ENCODE measurements at places on chromosomes 5 and 9.

GRCh38 chr5:62214701-62215100 lies 91.3 kb upstream of the KIF2A start:
- H3K4me1 ChIP-seq, result no peaks in the 10 kb centered on the region
- H3K27ac ChIP-seq, result no peak overlapping the region
- H3K4me3 ChIP-seq, result no peak overlapping the region
- H3K27me3 ChIP-seq, result no peaks in the 10 kb centered on the region
- H3K36me3 ChIP-seq, result no peaks in the 10 kb centered on the region

DNA sequence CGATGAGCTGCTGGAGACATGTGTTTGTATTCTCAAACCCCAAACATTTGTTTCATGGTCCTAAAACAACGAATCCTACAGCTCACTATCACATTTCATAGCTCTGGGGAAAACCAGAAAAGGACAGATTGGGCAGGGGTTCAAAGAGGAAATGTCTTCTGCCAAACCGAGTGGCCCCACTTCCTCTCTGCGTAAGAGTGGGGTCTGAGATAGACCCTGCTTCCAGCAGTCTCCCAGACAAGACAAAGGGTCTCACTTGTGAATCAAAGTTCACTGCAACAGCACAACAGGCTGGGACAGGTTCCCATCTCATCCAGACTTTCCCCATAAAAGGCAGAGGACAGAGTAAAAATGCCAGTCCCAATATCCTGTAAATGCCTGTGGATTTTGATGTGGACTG lies 276.2 kb upstream of the SLC24A2 start:
- H3K4me1 ChIP-seq, result no peaks in the 10 kb centered on the region
- no peak for DNase-seq
- H3K36me3 ChIP-seq, result no peaks in the 10 kb centered on the region
- no peak overlapping the region for H3K4me3 ChIP-seq
- no peak overlapping the region for H3K27ac ChIP-seq

DNA sequence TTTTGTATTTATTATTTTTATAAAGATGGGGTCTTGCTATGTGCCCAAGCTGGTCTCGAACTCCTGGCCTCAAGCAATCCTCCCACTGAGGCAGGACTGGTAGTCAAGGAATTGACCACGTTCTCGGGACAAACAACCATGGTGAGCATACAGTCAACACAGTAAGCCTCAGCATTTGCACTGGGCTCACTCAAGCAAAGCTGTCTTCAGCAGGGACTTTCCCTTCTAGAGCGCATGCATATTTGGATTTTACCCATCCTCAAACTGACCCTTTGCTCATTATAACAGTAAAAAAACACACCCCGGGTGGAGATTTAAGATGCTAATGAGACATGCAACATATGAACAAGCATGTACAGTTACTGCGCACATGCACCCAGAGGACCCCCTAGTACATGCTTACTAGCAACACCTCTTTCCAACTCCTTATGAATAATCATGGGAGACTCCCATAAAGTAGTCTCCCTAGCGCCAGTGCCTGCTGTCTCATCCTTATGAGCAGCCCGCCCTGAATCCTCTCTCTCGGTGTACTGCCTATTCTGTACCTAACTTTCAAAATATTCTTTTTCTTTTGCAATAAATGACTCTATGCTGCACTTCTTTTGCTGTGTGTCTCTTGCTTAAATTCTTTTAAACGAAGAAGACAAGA lies 41.5 kb downstream of the C5orf22 start:
- no peak for DNase-seq
- no peak overlapping the region for H3K4me3 ChIP-seq
- no peaks in the 10 kb centered on the region for H3K27me3 ChIP-seq

GRCh38 chr5:139014726-139015125 lies 139.6 kb upstream of the LRRTM2 start:
- H3K27ac ChIP-seq, result no peak overlapping the region
- peaks cover 4% of the 10 kb centered on the region for H3K4me1 ChIP-seq
- H3K4me3 ChIP-seq, result no peak overlapping the region
- no peak for DNase-seq

DNA sequence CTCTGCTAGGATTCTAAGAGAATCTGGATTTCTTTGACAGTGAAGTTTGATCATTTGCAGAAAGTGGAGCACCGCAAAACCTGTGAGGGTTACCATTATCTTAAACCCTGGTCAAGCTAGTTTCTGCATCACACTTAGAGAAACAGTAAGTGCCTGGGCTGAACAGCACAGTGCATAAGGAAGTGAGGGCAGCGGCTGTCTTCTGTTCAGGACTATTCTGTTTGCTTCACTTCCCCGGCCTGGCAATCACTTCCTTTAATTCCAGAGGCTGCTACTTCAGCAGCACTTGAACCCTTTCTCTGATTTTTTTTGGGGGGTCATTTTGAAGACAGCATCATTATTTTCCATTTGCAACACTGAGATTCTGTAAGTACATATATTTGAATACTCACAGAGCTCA lies 32.0 kb downstream of the SEMA6A start:
- no peaks in the 10 kb centered on the region for H3K36me3 ChIP-seq
- H3K27me3 ChIP-seq, result no peaks in the 10 kb centered on the region
- DNase-seq, result no peak
- no peak overlapping the region for H3K27ac ChIP-seq
- no peak overlapping the region for H3K4me3 ChIP-seq

DNA sequence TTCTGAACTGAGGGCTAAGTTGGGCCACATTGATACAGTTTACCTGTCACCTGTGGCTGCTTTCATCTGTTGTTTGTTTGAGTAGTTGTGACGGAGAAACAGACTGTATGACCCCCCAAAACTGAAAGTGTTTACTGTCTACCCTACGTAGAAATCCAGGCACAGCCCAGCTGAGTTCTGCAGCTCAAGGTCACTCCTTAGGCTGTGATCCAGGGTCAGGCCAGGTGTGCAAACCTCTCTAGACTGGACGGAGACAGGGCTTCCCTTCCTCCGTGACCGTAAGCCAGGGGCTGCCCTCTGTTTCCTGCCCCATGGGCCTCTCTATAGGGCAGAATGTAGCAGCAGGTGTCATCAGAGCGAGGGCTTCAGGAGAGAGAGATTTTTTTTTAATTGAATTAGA lies 207.9 kb upstream of the OTULINL start:
- no peak overlapping the region for H3K4me3 ChIP-seq
- H3K27me3 ChIP-seq, result no peaks in the 10 kb centered on the region
- DNase-seq, result no peak
- H3K4me1 ChIP-seq, result no peaks in the 10 kb centered on the region

- H3K27ac ChIP-seq, result no peak overlapping the region
- H3K27me3 ChIP-seq, result no peaks in the 10 kb centered on the region
- no peaks in the 10 kb centered on the region for H3K4me1 ChIP-seq
- DNase-seq, result no peak
Measured at GRCh38 chr9:105435453-105435852, 12.4 kb upstream of the FSD1L start.

- H3K27me3 ChIP-seq, result no peaks in the 10 kb centered on the region
- no peaks in the 10 kb centered on the region for H3K36me3 ChIP-seq
- H3K27ac ChIP-seq, result no peak overlapping the region
- DNase-seq, result no peak
Measured at GRCh38 chr9:137876269-137876668, 1.3 kb upstream of the CACNA1B start.

GRCh38 chr9:97958812-97959511 lies 21.0 kb upstream of the HEMGN start:
- H3K4me1 ChIP-seq, result no peaks in the 10 kb centered on the region
- H3K27me3 ChIP-seq, result no peaks in the 10 kb centered on the region
- no peak overlapping the region for H3K4me3 ChIP-seq
- DNase-seq, result no peak
- no peaks in the 10 kb centered on the region for H3K36me3 ChIP-seq

- H3K27ac ChIP-seq, result no peak overlapping the region
- no peaks in the 10 kb centered on the region for H3K36me3 ChIP-seq
- DNase-seq, result no peak
Measured at GRCh38 chr5:177452688-177453638, 6.3 kb downstream of the PRR7 start.

DNA sequence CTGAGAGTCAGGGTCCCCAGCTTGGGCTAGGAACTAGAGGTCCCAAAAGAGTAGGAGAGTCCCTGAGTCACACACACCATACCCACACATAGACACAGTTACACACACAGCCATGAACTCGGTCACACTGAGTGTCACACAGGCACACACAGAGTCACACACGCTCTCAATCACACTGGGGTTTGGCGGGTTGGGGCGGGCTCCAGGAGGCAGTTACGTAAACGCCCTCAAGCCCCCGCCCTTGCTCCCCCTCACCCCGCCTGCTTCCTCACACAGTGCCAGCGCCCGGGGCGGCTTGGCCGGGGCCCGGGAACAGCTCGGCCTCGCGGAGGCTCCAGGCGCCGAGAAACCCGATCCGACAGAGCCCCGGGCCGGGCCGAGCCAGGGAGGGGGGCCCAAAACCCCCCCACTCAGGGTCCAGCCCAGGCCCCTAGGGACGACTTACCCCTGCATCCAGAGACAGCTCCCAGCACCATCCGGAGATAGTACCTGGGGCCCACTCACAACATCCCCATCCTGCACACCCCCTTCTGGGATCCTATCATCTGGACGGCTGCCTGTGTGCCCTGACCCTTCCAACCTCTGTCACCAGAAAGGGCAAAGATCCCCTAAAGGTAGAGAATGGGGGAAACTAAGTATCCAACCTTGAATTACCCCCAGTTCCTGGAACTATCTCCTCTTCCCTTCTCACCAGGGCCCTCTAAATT lies 3.5 kb upstream of the CNTFR start:
- no peaks in the 10 kb centered on the region for H3K27me3 ChIP-seq
- no peaks in the 10 kb centered on the region for H3K36me3 ChIP-seq

Measured in vagina (tissue), 2 donors.